ENCODE measurements at places on chromosomes 4 and X.
A peak's percentile ranks its signal among the peaks of the same experiment; 100 is the strongest.

- DNase-seq = no peak
Observed at GRCh38 chrX:145856181-145856580, 38.6 kb downstream of the SLITRK2 start.

DNA sequence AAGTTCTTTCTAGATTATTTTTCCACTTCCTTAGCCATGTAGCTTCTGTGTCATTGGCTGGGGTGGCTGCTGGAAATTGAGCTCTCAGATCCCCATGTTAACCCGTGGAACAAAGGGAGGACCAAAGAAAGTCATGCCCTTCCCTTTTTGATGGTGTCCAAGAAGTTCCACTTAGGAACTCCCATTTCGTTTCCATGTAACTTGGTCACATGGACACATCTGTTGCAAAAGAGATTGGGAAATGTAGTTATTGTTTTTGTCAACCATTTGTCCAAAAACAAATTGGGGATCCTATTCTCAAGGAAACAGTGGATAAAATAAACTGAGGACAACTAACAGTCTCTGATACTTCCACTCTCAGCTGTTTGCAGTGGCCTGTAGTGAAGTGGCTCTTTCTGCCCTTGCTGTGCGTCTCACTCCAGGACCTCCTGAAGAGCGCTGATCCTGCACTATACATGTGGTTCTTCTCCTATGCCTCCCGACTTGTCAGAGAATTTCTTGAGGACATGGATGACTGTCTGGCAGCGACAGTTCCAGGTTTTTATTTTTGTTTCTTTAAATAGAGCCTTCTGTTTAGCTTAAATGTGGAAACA lies 125.3 kb upstream of the LNX1 start:
- no peak for DNase-seq

DNA sequence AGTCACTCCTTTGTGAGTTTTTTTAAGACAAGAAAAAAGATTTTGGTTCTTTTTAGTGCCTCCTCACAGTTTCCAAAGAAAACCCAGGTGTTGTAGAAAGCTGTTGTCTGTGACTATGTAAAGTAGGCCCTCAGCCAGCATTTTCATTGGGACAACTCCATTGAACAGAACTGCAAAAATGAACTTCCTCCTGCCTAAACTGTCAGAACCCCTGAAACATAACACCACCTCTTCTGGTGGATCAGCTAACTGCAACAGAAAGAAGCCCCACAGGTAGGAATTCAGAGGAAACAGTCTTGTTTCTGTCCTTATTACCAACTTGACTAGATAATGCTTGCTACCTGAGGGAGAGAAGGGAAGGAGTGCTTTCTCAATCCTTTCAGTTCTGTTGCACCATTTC lies 3.4 kb upstream of the ATP11C start:
- no peak for DNase-seq

DNA sequence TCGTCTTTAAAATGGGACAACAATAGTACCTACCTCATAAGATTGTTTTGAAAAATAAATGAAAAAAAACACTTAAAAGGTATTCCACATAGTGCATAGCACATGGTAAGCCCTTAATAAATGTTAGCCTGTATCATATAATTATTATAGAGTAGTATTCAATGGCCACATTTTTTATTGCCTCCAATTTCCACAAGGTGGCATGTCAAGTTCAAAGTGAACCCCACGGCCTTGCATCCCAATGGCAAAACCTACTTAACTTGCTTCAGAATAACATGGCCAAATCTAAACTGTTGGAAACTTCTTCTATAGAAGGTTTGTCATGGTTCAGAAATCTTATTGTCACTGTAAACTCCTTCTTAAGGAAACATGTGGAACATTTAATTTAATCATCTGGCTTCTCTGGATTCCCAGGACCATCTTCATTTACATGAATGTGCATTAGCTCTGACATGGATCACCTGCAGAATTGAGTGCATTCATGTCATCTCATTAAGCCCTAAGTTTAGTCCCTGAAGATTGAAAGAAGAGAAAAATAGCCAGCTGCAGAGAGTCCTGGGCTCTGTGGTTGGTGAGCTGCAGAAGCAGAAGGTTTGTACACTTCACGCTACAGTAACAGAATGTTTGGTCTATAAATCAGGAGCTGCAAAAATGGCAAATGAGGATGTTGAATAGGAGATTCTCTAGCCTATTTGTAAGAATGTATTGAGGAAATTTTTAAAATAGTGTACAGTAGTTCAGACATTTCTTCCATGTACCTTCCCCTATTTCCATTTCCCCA lies 61.0 kb downstream of the ANXA3 start:
- peak; percentile 78 for DNase-seq

GRCh38 chr4:152500800-152501434 lies 35.0 kb downstream of the FBXW7 start:
- DNase-seq = peak; percentile 91

GRCh38 chr4:76981644-76982043 lies 32.1 kb downstream of the SEPTIN11 start:
- DNase-seq = no peak

GRCh38 chr4:183396227-183396637 lies 48.2 kb upstream of the CDKN2AIP start:
- DNase-seq = no peak

DNA sequence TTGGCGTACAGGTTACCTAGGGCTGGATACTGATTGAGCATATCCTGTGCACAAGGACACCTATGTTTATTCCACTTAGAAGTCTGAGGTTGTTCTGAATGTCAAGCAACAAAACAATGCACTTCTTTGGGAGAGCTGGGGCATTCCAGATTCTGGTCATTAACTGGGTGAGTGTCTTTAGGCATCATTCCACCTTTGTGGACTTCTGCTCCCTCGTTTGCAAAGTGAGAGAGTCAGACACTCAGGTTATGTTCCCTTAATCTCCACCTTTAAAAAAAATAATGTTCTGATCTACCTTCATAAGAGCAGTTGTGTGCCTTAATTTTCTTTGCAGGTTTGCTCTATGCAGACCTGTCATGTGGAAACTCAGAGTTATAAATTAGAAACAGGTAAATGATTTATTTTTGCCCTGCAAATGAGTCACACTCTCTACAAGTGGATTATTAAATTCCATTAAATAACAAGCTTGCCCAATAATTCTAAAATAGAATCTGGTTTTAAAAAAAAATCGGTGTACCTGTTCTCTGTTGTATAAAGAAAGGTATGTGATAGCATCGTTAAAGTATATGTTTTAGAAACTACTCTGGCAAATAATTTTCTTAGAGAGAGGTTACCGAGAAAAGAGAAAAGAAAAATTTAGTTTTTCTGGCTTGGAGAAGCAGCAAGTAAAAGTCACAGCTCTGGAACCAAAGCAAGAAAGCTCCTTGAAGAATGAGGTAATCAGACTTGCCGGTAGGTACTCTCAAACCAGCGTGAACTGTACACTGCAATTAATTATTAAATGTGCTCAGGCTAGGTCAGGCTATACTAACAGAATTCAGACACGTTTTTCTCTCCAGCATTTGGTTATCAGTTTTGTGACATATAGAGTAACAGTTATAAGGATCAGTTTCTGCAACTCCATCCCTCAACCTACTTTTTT lies 93.2 kb downstream of the SORBS2 start:
- no peak for DNase-seq

- DNase-seq = no peak
Observed at GRCh38 chr4:158169931-158170690, 2.7 kb downstream of the GASK1B start.

- DNase-seq = no peak
Observed at GRCh38 chrX:101813200-101813599, 118.6 kb downstream of the ZMAT1 start.

GRCh38 chr4:102493794-102494193 lies 7.4 kb upstream of the NFKB1 start:
- no peak for DNase-seq

DNA sequence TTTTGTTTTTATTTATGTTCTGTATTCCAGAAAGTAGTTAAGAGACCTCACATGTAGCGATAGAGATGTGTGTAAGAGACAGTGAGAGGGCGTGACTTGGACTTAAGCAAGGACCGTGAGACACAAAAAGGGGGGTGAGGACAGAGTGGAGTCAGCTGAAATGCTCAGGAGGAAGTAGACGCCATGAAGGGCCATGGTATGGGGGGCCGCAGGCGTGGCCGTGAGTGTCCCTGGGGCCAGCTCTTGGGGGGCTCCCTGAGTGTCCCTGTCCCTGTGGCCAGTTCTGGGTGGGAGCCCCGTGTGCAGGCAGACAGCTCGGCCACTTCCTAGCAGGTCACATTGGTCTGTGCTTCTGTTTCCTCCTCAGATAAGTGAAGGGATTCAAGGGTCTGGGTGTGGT lies 23.0 kb upstream of the MSANTD1 start:
- no peak for DNase-seq

DNA sequence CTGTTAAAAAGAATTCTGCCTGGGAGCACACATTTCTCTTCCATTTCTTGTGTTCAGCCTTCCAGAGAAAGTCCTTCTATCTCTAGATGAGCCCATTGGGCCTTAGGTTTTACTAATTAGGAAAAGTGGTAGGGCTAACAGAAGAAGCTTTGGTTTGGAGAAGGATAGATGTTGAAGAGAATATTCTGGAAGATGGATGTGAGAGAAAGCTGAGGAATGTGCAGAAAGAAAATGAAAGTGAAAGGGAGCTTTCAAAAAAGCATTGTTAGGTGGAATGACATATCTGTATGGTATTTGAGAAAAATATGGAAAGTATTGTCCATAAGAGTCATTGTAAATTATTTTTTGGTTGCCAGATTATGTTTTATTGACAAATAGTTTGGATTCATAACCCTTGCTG lies 474.8 kb upstream of the SLIT2 start:
- no peak for DNase-seq

- no peak for DNase-seq
Observed at GRCh38 chr4:188554413-188554812, 415.2 kb downstream of the TRIML1 start.

DNA sequence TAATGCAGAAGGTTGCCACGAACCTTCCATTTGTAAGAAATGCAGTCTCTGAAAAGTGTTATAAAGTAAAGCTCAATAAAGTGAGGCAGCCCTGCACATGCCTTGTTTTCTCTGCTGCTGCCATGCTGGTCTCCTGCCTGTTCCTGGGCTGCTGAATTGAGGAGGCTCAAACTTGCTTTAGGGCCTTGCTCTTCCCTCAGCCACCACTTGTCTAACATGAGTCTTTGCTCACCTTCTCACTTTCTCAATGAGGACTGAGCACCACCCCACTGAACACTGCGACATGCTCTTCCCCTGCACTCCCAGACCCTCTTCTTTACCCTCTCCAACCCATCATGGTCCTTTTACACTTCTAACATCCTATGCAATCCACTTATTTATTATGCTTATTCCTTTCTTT lies 25.2 kb upstream of the MFAP3L start:
- no peak for DNase-seq

DNA sequence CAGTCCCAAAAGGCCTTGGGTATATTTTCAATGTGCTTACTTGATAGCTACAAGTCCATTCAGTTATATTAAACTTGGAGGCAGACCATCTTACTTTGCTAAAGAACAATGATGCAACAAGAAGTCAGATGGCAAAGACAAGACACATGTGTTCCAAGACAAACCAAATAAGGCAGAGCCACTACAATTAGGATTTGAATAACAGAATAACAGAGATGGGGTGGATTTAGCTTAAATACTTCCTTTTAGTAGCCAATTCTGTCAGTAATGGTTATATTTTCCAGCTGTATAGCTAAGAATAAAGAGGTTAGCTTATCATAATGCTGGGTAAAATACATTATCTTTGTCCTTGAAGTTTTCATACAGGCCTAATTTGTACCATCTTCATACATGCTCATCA lies 37.7 kb upstream of the FRAS1 start:
- DNase-seq = no peak

- no peak for DNase-seq
Observed at GRCh38 chr4:122483481-122483880, 27.0 kb upstream of the IL2 start.

- no peak for DNase-seq
Observed at GRCh38 chr4:153333874-153334273, 10.6 kb upstream of the MND1 start.

- DNase-seq = no peak
Observed at GRCh38 chr4:102751941-102752340, 8.8 kb downstream of the MANBA start.

- DNase-seq = no peak
Observed at GRCh38 chrX:40151211-40152172, 53.7 kb upstream of the BCOR start.

- DNase-seq = no peak
Observed at GRCh38 chr4:112885897-112886296, 163.6 kb upstream of the ANK2 start.

DNA sequence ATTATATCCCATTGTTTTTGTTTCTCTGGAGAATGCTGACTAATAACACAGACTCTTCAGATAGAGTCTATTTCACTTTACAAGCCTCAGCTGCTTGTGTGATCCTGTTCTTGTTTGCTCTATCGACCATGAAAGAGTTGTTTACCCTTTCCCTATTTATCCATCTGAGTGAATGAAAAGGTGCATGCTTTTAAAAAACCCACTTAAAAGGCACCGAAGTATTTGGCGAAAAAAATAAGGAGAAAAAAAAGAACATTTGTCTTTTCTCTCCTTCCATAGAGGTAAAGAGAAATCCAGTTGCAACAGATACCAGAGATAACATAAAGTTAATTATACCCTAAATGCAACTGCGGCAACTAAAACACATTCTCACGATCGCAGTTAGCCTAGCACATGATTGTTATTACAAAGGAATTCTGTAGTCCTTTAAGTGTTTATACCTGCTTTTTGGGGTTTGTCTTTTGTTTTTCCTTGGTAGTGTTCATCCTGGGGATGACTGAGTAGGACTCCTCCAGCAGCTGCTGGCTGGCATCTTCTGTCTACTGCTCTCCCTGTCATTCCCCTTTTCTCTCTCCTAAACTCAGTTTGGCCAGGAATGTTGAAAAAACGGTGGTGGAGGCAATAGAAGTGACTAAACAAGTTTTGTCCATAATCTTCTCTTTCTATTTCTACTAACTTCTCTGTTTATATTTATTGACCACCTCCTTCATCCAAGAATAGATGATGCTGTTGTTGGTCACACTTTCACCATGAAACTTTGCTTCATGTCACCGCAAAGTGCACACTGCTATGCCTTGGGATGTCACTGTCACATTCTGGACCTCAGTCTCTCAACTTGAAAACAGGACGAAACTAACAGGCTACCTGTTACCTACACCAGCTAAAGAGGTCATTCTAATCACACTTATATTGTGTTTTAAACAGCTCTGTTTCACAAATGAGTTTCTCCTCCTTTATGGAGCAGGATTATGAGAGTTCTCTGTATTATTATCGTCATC lies 41.9 kb upstream of the FRAS1 start:
- no peak for DNase-seq

DNA sequence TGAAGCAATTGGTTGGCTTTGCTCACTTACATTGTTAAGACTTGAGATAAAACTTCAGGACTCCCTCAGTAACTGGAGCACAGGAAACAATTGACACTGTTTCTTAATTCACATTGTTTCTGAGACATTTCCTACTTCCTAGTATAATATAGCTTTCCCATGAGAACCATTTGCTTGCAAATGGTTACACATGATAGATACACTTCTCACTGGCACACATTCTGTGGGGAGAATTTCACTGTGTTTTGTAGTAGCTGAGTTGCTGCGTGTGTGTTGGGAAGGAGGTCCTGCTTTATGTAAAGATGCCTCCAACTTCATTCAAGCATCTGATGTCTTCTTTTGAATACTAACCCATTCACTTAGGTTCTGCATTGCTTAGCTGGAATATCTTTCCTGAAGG lies 85.3 kb upstream of the SLC4A4 start:
- DNase-seq = no peak

GRCh38 chr4:68375667-68376559 lies 26.0 kb upstream of the YTHDC1 start:
- DNase-seq = peak; percentile 55

GRCh38 chrX:106178826-106179225 lies 10.7 kb downstream of the PWWP3B start:
- DNase-seq = no peak

Measured in Jurkat, Clone E6-1 (cell line).